ENCODE measurements at places on chromosomes 4 and X. TPM values are rescaled to one million over a fixed set of nuclear protein-coding genes. Genes with fewer than 3 reads are reported as not detected.

DNA sequence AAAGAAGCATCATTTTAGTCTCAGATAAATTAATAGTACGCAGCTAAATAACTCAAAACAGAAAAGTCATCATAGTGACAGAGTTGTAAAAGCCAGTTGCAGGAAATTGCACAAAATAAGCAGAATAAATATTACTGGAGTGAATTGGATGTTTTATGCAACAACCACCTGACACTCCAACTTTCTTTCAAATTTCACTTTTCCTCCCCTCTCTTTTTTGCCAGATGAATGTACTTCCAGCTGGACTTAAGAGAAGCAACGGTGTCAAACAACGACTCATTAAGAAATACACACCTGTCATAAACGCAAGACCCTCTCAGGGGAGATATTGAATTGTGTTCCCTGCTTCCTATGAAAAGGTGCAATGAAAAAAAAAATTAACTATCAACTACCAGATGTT, 120.2 kb upstream of the HCCS start:
- DNase-seq, result no peak

DNA sequence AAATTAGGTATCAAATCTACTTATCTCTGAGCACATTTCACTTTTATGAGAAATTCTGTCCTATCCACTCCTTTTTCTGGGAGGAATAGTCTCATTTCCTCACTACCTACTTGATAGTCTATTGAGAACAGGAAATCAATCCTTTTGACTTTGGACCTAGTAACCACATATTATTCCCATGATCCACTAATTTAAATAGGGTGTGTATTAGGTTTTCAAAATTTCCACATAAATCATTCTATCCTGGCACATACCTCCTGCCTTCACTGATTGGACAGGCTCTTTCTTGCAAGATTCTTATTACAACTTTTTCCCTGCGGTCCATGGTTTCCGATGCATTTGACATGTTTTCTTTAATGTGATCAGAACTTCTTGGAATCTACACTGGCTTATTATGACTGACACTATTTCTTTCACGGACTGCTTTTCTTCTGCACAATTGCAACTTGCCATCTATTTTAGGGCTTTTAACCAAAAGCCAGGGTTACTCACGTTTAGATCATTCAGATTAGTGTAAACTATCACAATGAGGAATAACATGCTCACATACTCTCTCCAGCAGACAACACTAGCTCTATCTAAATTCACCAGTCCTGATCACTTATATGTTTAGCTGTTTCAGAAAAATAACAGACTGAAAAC, 419.9 kb upstream of the SLIT2 start:
- DNase-seq, result no peak

- DNase-seq, result no peak
Observed at GRCh38 chr4:80073473-80074008, 512 bp upstream of the ANTXR2 start.

GRCh38 chr4:37872310-37872988, 18.4 kb upstream of the TBC1D1 start:
- no peak for DNase-seq

GRCh38 chr4:84913176-84913575, 53.3 kb downstream of the WDFY3 start:
- no peak for DNase-seq

GRCh38 chr4:52195869-52196268, 144.8 kb downstream of the SPATA18 start:
- DNase-seq, result no peak

DNA sequence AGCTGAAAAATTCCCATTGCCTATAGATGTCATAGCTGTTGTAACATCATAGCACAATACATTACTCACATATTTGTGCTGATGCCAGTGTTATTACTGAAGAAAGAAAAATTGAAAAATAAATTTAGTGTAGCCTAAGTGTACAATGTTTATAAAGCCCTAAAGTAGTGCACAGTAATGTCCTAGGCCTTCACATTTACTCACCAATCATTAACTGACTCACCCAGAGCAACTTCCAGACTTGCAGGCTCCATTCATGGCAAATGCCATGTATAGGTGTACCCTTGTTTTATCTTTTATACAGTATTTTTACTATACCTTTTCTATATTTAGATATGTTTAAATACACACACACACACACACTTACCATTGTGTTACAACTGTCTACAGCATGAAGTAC, 265.4 kb upstream of the MAGEB18 start:
- no peak for DNase-seq

DNA sequence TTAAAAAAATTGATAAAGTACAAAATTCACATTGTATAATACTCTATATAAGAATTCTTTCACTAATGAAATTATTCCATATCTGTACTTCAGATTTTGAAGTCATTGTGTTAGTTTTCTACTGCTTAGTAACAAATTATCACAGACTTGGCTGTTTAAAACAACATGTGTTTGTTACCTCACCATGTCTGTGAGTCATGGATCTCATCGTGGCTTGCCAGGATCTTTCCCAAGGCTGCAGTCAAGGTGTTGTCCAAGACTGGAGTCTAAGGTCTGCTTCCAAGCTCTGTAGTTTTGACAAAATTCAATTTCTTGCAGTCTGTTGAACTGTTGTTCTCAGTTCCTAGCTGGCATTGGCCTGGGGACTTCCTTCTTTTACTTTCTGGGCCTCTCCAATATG, 1286.9 kb downstream of the ADGRL3 start:
- DNase-seq, result no peak

- DNase-seq, result no peak
Observed at GRCh38 chr4:108811486-108811885, 48.6 kb upstream of the ETNPPL start.

DNA sequence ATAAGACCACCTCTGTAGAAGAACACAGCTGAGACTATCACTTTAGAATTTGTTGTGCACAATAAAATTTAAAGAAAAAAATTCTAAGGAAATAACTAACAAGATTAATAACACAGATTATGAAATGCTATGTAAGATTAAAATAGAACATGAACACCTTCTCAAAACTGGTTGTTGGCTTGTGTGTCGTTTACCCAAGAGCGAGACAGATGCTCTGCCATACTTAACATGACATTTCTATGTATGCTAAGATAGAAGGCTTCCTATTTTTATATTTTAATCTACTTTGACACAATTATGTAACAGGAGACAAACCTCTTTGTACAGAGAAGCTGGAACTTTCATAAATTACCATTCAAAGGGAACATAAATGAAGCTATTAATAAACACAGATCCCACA, 30.1 kb downstream of the USP46 start:
- DNase-seq, result no peak

- DNase-seq, result no peak
Observed at GRCh38 chr4:105210916-105211315, 64.2 kb downstream of the TET2 start.

DNA sequence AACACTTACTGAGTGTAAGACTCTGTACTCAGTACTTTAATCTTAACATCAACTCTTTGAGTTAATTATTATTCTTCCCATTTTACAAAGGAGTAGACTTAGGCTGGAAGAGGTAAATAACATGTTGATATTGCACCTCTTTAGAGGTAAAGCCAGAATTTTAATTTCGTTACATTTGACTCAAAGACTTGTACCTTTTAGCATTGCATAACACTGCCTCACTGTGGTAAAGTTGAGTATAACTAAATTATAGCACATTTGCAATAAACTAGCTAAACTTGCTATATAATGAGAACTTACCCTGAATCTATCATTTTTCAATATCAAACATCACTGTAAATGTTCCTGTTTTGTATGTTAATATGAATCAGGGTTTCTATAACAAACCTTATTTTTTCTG, 218.5 kb downstream of the PRR32 start:
- peak; percentile 36 for DNase-seq

DNA sequence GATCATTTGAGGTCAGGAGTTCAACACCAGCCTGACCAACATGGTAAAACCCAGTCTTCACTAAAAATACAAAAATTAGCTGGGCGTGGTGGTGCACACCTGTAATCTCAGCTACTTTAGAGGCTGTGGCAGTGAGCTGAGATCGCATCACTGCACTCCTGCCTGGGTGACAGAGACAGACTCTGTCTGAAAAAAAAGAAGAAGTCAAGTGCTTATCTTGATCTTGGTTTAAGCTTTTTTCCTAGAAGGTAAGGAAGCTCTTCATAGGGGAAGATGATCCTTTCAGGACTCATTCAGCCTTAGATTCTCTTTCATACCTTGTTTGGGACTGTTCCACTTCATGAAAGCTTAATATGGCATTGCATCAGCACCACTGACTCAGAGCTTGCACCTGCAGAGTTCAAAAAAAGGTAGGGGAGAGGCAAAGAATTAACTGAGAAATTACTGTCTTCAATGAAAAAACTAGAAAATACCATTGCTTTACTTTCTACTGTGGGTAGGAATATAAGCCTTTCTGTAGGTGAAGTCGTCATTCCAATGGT, 70.8 kb upstream of the EPGN start:
- DNase-seq, result no peak

- no peak for DNase-seq
Observed at GRCh38 chrX:123988423-123989111, 27.1 kb downstream of the STAG2 start.

DNA sequence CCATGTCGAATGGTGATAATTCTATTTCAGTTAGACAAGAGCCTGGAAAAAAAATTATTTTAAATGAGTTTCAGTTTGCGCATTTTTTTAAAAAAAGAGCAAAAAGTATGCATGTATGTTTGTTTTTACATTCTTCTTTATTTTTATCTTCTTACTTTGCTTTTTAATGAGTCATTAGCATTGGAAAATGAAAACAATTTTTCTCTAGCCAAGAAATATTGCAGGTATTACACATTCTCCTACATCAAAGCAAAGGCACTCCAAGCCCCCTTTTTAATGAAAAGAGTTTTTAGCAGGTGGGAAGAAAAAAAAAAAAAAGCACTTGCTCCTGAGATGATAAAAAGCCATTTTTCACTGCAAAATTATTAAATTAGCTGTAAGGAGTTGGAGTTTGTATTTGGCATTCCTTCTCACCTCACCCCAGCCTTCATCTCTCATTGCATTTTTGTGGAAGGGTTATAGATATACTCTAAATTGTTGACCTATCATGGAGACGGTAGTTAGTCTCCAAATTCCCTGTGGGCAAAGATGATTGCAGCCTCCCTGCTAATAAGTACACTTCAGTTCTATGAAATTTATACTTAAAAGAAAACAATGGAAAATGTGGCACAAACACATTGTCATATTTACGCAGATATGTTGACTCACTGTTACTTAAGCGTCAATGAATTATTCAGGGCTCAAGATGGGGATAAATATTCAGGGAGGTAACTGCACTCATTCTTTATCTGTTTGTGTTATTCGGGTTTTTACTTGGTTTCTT, 43.8 kb downstream of the PALLD start:
- DNase-seq, result no peak

DNA sequence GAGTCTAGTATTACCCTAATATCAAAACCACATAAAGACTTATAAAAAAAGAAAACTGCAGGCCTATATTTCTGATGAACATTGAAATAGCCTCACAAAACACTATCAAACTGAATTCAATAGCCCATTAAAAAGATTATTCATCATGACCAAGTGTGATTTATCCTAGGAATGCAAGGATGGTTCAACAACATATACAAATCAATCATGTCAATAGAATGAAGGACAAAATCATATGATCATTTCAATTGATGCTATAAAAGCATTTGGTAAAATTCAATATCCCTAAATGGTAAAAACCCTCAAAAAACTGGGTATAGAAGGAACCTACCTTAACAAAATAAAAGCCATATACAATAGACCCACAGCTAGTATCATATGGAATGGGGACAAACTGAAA, 797.9 kb upstream of the INTU start:
- no peak for DNase-seq

DNA sequence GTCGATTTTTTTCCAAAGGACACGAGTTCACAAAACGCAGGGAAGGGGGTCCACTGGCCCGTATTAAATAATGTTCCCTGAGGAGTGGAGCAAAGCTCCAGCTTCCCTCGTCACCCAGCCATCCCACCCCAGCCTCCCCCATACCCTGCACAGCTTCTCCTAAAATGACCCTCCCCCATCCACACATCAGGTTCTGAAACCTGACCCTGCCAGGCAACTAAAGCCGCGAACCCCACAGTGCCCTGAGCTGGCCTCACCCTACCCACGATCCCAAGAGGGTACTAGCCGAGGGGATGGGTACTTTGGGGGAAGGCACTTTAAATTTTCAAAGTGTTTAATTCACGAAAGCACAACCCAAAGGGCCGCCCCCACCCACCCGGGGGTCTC, 634 bp downstream of the APOO start:
- peak; percentile 47 for DNase-seq

DNA sequence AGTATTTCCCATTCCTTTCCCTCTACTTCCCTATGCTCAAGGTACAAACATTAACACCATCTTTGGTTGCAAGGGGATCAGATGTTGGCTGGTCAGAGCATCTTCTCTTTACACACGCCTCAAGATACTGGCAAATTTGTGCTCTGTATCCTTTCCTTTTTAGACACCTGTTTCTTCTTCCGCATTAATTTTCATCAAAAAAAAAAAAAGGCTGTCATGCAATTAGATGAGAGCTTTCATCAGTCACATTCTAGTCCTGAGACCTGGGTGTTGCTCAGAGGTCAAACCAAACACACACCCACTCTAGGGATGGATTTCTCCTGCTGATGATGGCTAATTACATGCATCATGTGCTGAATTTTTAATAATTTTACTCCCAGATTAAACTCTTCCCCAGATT, 2.0 kb downstream of the RELL1 start:
- no peak for DNase-seq

DNA sequence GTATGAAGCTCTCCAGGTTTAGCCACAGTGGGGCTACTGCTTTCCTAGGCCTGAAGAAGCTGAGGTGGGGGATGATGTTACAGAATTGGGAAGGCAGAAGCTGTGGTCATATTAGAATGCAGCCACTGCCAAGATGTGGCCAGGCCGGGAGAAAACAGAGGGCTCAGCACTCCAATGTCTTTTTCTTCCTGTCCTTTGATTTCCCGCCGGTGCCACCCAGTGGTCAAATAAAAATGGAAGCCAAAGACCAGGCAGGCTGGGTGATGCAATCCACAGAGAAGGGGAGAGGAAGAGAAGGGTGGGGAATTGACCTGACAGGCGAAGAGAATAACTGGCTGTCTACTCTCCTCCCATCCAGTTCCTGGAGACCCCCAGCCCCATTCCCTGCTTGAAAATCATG, 94.9 kb upstream of the SHISA3 start:
- peak; percentile 82 for DNase-seq

- DNase-seq, result no peak
Observed at GRCh38 chr4:175646802-175647201, 165.3 kb downstream of the GPM6A start.

- DNase-seq, result no peak
Observed at GRCh38 chr4:152399246-152399645, 136.6 kb downstream of the FBXW7 start.

GRCh38 chrX:13374364-13374763, 54.5 kb upstream of the ATXN3L start:
- no peak for DNase-seq

POLN gene
- total RNA-seq, result 4.8 TPM

RPS6KA6 gene
- total RNA-seq, result 14.0 TPM

PNMA3 gene
- 8.5 TPM for total RNA-seq

AVPR2 gene
- total RNA-seq, result not detected

ASIC5 gene
- total RNA-seq, result not detected

MAGEB17 gene
- 2.2 TPM for total RNA-seq

HTRA3 gene
- 3.6 TPM for total RNA-seq

CCDC149 gene
- total RNA-seq, result 6.4 TPM

RTL3 gene
- total RNA-seq, result not detected

RNF150 gene
- 6.1 TPM for total RNA-seq

All from GM23338 (cell line).